ENCODE measurements at places on chromosomes 2 and 18.

DNA sequence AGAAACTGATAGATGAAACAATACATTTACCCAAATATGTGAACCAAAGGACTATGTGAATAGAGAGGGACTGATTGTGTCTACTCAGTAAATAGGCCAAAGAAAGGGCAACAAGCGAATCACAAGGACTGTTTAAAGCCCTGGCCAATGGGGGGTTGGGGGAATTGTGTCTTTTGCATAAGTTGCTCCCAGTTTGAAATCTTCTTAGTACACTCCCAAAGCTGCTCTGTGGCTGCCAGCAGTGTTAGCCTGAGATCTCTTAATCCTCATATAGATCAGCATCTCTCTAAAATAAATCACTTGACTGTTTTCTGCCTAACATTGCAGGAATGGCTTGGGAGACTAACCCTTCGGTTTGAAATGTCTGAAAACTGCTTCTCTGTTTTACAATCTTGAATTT is 236.4 kb downstream of the PLCL1 start:
- H3K4me3 ChIP-seq = no peak overlapping the region
- no peaks in the 10 kb centered on the region for H3K27me3 ChIP-seq
- peaks cover 1% of the 10 kb centered on the region for H3K36me3 ChIP-seq
- DNase-seq = no peak

DNA sequence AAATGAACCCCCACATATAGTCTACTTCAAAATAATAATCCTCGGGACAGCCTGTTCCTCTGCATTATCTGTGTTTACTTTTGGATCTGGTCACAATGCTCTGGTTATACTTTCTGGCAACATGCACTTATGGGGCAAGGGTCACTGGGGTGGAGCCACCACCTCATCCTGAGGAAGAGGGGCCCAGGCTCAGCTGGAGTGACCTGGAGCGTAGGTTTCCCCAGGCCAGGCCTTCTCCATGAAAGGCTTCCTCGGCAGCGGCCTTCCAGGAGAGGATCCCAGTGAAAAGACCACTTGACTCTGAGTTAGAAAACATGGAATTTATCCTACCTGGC is 237.4 kb downstream of the SETBP1 start:
- H3K27ac ChIP-seq = no peak overlapping the region
- no peak overlapping the region for H3K4me3 ChIP-seq
- DNase-seq = no peak
- no peaks in the 10 kb centered on the region for H3K36me3 ChIP-seq
- H3K4me1 ChIP-seq = peaks cover under 1% of the 10 kb centered on the region

- DNase-seq = no peak
- H3K36me3 ChIP-seq = peaks cover 2% of the 10 kb centered on the region
- peaks cover 51% of the 10 kb centered on the region for H3K4me1 ChIP-seq
- peak overlapping the region; percentile 68 for H3K27ac ChIP-seq
These were observed 37.3 kb upstream of the DNAH7 start for GRCh38 chr2:196105951-196106350.

- H3K4me1 ChIP-seq = peaks cover 15% of the 10 kb centered on the region
- H3K36me3 ChIP-seq = peaks cover under 1% of the 10 kb centered on the region
- DNase-seq = no peak
- no peak overlapping the region for H3K27ac ChIP-seq
- H3K4me3 ChIP-seq = no peak overlapping the region
- no peaks in the 10 kb centered on the region for H3K27me3 ChIP-seq
These were observed 114.2 kb downstream of the RTP5 start for GRCh38 chr2:241983571-241984270.

- peaks cover 19% of the 10 kb centered on the region for H3K4me1 ChIP-seq
- no peaks in the 10 kb centered on the region for H3K27me3 ChIP-seq
- no peak overlapping the region for H3K27ac ChIP-seq
These were observed 84.5 kb upstream of the DTNB start for GRCh38 chr2:25757906-25758305.

DNA sequence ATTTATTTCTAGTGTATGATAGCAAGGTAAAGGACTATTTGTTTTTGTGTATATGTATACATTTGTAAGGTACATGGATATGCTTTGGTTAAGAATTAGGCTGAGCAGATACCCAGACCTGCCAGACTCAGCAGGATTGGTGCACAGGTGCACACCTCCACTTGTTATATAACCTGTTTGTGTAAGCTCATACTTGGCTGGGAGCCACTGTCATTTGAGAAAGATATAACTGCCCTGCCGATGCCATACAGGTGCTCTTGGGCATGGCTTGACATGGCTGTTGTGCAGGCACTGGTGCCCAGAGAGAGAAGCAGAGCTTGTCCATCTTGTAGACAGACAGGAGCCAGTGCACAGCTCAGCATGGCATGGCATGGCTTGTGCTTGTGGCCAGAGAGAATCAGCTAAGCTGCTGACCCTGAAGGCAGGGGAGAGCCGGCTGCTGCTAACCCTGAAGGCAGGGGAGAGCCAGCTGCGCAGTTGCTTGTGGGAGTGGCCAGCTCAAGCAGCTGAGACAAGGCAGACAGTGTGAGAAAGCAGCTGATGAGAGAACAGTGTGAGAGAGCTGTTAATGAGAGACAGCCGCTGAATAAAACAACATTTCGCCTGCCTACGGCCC is 136.5 kb downstream of the RNF144A start:
- H3K4me1 ChIP-seq = no peaks in the 10 kb centered on the region
- no peak for DNase-seq
- H3K27me3 ChIP-seq = no peaks in the 10 kb centered on the region
- H3K27ac ChIP-seq = no peak overlapping the region
- peaks cover 4% of the 10 kb centered on the region for H3K36me3 ChIP-seq

GRCh38 chr2:215423928-215424540 is 11.8 kb downstream of the FN1 start:
- H3K36me3 ChIP-seq = no peaks in the 10 kb centered on the region
- H3K4me1 ChIP-seq = no peaks in the 10 kb centered on the region
- peaks cover 45% of the 10 kb centered on the region for H3K27me3 ChIP-seq
- H3K27ac ChIP-seq = no peak overlapping the region
- H3K4me3 ChIP-seq = no peak overlapping the region

DNA sequence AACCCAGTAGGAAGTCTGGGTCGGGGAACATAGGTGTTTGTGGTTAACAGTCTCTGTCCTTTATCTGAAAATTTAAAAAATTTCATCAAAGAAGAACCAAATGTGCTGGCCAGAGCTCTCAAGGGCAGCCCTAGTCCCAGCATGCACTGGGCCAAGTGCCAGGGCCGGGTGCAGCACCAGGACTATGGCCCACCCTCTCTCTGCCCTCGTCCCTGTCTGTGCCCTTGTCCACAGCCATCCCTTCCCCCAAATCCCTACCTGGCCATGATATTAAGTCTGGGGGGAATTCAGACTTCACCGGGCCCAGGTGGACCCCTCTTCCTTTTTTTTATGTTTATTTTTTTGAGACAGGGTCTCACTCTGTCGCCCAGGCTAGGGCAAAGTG is 14.4 kb upstream of the ZFP36L2 start:
- H3K27ac ChIP-seq = no peak overlapping the region
- no peak overlapping the region for H3K4me3 ChIP-seq
- H3K27me3 ChIP-seq = no peaks in the 10 kb centered on the region
- peaks cover 15% of the 10 kb centered on the region for H3K4me1 ChIP-seq

- H3K4me3 ChIP-seq = no peak overlapping the region
- H3K36me3 ChIP-seq = no peaks in the 10 kb centered on the region
- peaks cover 2% of the 10 kb centered on the region for H3K27me3 ChIP-seq
These were observed 106.9 kb upstream of the THOC1 start for GRCh38 chr18:374721-375168.

DNA sequence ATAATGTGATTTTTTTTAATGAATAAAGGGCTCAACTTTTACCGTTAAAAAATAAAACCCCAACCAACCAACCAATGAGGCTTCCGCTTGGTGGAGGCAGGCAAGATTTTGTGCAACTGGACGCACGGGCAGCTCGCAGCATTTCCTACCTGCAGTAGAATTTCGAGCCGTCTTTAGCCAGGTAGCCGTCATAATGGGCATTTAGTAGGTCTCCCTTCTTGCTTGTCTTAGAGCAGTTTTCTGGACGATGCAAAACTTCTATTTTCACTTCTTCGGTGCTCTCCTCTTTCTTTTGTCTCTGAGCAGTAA is 316 bp downstream of the FKBP7 start:
- no peak for DNase-seq
- H3K36me3 ChIP-seq = peaks cover 2% of the 10 kb centered on the region
- peak overlapping the region; percentile 89 for H3K27ac ChIP-seq
- peaks cover 49% of the 10 kb centered on the region for H3K4me1 ChIP-seq
- H3K27me3 ChIP-seq = no peaks in the 10 kb centered on the region

DNA sequence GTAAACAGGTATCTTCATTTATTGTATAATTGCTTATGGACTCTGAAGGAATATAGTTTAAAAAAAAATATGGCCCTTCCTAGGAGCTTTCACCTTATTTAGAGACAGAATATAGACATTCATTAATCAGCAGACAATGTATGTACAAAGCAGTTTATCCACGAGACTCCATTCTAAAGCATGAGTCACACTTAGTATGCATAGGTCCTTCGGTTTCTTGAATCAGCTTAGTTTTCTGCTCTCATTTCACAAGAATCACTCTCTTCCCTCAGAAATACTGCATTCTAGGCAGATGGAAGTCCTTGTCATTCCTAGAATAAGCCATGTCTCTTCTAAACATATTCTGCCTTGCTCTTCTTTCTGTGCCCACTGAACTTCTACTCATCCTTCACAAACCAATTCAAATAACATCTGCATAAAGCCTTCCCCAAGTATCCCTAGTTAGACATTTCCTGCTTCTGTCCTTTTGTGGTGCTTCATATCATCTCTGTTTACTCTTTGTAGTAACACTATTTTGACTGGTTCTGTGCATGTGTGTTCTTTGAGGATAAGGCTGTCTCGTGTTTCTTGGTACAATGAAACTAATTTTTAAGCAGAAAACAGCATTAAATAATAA is 84.5 kb downstream of the PTRHD1 start:
- DNase-seq = no peak
- H3K4me1 ChIP-seq = peaks cover 4% of the 10 kb centered on the region
- no peak overlapping the region for H3K4me3 ChIP-seq
- H3K36me3 ChIP-seq = peaks cover 33% of the 10 kb centered on the region
- H3K27me3 ChIP-seq = no peaks in the 10 kb centered on the region
- no peak overlapping the region for H3K27ac ChIP-seq

GRCh38 chr18:36331521-36331971 is 34.0 kb downstream of the FHOD3 start:
- no peak for DNase-seq
- peaks cover 12% of the 10 kb centered on the region for H3K27me3 ChIP-seq
- H3K4me3 ChIP-seq = no peak overlapping the region
- no peaks in the 10 kb centered on the region for H3K36me3 ChIP-seq
- no peak overlapping the region for H3K27ac ChIP-seq
- no peaks in the 10 kb centered on the region for H3K4me1 ChIP-seq

- no peak overlapping the region for H3K4me3 ChIP-seq
- DNase-seq = no peak
- no peaks in the 10 kb centered on the region for H3K4me1 ChIP-seq
- H3K27ac ChIP-seq = no peak overlapping the region
- peaks cover 6% of the 10 kb centered on the region for H3K27me3 ChIP-seq
These were observed 17.0 kb upstream of the FZD7 start for GRCh38 chr2:202016579-202017227.

DNA sequence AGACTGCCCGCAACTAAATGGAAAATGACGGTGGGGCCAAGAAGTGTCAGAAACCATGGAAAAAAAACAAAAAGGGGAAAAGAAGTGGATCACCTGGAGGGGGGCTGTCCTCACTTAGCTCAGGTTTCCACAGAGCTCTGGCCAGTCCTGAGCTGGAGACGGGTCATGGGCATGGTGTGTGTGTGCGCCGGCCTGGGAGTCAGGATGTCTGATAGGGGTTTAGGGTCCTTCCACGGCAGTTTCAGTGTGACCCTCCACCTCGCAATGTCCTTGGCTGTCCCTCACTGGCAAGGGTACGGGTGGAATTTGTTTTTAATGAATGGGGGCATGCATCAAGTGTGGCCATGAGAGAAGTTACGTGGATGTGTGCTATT is 133.2 kb upstream of the MEIS1 start:
- no peaks in the 10 kb centered on the region for H3K36me3 ChIP-seq
- no peaks in the 10 kb centered on the region for H3K27me3 ChIP-seq
- no peak overlapping the region for H3K27ac ChIP-seq
- H3K4me1 ChIP-seq = no peaks in the 10 kb centered on the region
- no peak overlapping the region for H3K4me3 ChIP-seq
- DNase-seq = no peak
